ENCODE measurements at places on chromosomes 3 and 15.
A peak's percentile ranks its signal among the peaks of the same experiment; 100 is the strongest.

DNA sequence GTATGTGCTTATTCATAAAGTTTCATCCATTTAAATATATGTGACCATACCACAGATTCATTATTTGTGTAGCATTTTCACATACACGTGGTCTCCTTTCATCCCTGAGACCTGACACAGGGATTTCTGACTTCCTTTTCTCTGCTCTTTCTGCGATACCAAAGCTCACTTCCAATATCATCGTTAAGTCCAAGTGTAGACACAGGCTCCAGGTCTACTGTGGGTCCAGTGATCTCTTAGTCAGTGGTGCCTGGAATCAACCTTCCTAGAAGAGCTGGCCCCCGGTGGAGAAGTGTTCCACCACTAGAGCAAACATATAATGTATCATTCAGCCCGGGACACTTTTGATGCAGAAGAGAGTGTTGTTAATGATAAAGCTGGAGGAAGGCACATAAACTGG lies 72.4 kb downstream of the LDHAL6B start:
- DNase-seq = no peak

DNA sequence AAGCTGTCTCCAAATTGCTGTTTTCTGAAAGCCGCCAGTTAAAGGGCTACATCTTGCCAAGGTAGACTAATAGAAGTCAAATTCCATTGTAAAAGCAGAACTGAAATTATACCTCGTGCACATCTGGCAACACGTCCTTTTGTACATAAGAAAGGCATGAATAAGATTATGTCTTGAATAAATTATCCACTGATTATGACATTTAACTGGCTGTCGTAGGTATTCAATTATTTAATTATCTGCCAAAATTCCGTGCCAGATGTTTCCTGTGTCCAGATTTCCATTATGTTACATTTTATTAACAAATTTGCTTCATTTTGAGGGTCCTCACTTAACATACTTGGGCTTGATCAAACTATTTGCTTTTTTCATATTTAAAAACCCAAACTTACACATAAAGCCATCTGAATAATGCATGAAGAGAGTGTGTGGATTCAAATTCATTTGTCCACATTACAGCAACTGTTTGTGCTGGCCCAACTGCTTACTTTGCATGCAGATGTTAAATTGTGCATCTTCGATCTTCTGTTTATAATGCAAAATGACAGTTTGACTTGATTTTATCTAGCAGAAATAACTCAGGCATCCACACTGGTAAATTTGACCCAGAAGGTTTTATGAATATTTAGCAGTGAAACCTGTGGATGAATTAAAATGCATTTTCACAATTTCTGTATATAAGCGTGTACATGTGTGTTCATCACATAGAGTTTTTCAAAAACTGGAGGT lies 701.5 kb downstream of the ZNF385D start:
- DNase-seq = no peak

DNA sequence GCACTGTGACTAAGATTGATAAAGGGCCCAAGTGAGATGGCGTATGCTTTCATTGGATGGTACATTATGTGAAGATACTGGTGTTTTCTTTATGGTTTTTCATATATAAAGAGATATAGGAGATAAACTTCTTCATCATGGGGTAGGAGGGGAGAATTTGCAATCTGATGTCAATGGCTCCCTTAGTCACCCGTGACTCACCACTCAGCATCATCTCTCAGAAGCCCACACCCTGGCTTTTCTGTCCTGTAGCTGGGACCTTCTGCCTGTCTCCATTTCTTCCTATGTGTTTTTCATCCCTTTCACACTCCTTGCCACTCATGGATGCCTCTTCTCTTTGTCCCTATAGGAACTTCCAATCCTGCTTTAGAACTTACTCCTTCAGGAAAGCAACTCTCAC lies 114.3 kb upstream of the SEMA6D start:
- DNase-seq = no peak

GRCh38 chr15:74144153-74144775 lies 13.9 kb downstream of the ISLR2 start:
- DNase-seq = no peak

DNA sequence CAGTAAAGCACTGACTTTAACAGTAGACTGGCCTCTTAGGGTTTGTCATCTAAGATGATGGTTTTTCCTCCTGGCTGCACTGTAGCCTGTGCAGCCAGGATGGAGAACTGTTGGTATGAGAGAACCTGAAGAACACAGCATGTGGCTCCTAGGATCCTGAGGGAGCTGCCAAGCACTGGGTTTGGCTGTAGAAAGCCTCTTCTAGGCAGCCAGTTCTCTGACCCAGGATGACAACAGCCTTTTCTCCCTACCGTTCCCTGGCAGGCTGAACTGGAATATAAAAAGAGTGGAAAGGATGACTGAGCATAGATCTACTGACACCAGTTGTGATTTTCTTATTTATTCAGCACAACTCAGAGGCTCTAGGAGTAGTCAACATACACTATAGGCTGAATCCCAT lies 34.3 kb upstream of the MANF start:
- DNase-seq = no peak

DNA sequence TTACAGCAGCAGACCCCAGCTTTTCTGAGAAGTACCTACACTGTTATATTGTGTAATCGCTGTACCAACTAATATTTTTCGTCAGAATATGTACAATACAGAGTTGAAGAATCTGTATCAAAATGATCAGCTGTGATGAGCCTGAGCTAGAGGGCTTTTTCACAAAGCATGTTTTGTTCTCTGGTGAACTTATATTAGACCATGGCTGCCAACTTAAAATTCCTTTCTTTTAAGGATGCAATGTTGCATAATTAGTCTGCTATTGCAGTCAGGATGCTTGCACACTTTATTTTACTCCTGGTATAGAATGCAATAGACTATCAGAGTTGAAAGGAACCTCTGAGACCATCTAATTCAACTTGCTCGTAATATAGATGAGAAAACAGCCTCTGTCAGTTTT lies 127.8 kb downstream of the RBMS3 start:
- DNase-seq = no peak

DNA sequence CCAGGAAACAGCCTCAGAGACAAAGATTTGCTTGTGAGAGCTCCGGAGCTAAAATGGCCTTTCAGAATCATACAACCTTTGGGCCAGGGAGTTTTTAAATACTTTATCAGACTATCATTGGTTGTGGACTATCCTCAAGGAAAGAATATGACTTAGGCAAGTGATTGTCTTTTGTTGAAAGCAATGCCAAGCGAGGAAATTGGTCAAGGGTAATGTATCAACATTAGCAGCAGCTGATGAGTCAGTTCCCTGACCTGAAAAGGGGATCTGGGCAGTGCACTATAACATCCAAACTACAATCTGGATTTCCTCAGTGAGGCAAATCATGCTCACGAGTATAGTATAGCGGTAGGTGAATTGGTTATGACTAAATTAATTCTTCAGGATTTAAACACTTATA lies 303.6 kb downstream of the LSAMP start:
- no peak for DNase-seq

DNA sequence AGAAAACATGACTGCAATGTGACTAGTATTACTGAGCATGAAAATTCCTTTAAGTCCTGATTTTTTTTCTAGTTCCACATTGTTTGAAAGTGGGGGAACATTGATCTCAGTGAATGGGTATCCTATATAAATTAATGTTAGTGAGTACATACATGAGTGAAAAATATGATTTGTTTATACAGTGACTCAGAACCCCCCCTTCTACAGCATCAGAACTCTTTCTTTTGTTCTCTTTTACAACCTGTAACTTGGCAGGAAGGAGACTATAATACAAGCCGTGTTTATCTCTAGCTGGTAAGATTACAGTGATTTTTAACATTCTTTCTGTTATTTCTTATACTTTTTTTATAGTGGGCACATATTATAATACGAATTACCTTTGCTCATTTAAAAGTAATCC lies 384.7 kb downstream of the PDCD6IP start:
- no peak for DNase-seq

- no peak for DNase-seq
Observed at GRCh38 chr15:75591655-75592364, 12.7 kb upstream of the PTPN9 start.

- DNase-seq = no peak
Observed at GRCh38 chr3:62918131-62918530, 42.9 kb upstream of the CADPS start.

- no peak for DNase-seq
Observed at GRCh38 chr3:9147896-9148266, 101.6 kb downstream of the SRGAP3 start.

DNA sequence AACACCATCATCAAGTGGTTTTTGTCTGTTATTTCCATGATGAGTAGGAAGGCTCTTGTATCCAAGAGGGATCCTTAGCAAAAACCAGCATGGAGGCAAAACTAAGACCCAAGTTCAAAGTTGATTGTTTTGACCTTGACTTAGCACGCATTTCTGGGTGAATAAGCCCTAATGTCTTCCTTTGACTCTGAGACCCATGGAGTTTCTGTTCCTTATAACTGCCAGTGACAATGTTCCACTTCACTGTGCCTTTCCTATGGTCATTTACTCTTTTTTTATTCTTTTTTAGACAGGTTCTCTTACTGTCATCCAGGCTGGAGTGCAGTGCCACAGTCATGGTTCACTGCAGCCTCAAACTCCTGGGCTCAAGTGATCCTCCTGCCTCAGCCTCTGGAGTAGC lies 118.2 kb upstream of the MRPL3 start:
- no peak for DNase-seq

- no peak for DNase-seq
Observed at GRCh38 chr15:79076661-79077060, 13.9 kb downstream of the RASGRF1 start.

DNA sequence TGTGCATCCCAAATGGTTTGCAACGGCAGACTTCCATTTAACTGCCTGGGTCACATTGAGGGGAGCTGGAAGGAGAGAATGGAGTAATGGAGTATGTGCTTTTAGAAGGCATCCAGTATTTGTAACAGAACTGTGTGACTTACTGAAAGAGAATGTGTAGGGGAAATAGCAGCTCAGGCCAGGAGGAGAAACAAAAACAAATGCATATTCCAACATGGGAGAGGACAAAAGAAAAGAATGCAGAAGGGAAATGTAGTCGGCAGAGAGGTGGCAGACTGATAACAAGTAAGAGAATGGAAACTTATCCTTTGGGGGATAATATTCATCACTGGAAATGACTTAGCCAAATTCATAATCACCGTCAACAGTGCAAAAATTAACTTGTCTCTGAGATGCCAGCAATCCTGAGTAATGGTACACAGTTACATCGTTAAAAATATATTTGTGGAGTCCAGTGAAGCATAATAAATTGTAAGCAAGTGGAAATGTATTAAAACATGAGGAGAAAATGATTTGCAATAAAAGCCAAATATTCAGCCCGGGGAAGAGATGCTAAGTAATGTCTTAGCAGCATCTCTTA lies 294.9 kb upstream of the SGO1 start:
- DNase-seq = no peak

DNA sequence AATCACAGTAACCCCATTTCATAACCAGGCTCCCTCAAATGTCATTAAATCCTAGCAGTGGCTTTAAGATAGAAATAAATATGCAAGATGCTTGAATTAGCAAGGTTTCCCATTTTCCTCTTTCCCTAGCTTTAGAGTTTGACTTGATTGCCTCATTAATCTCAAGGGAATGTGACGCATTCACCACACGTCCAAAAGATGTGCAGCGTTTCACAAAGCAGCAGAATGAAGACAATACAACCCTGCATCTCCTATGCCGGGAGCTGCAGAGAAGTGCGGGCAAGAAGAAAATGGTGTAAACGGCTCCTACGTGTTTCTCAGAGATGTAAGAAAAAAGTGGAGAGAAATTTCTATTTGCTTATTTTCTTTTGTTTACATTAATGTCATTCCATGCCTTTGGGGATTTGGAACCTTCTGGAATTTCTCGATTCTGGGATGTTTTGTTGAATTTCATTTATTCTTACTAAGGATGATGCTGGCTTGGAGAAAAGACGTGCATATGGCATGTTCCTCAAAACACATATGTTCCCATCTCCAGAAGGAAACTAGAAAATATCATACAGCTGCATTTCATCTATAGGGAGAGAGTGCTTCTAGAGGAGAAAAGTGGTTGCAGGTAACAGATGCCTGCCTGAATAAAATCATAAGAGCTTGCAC lies 27.8 kb upstream of the FRMD4B start:
- no peak for DNase-seq

DNA sequence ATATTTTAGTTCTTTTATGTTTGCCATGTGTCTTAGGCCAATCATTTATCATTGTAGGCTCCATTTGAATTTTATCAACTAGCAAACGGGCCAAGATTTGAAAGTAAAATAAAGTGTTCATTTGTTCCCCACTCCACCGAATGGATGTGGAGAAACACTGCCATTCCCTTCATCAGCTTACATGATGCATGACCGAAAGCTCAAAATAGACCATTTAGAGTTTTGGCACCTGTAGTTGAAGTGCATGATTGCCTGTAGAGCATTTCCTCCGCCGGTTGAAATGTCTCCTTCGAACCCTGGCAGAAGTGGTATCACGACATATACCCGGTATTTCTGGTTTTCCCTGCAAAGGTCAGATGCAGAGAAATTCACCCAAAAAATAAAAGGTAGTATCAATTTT lies 165.6 kb downstream of the PLD1 start:
- no peak for DNase-seq

GRCh38 chr3:144264794-144265193 lies 293.2 kb downstream of the DIPK2A start:
- no peak for DNase-seq

DNA sequence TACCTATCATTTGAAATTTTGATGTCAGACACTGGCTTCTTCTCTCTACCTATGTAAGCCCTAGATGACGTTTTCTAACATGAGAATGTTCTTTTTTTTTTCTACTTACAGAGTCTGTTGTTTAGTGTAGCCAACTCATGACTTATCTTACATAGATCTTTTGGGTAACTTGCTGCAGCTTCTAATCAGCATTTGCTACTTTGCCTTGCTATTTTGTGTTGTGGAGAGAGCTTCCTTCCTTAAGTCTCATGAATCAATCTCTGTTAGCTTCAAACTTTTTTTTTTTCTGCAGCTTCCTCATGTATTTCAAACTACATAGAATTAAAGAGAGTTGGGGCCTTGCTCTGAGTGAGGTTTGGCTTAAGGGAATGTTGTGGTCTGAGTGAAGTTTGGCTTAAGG lies 568.7 kb upstream of the BCHE start:
- DNase-seq = no peak

- DNase-seq = no peak
Observed at GRCh38 chr15:100944244-100944895, 25.2 kb downstream of the LRRK1 start.

GRCh38 chr3:84108442-84108971 lies 850.3 kb upstream of the CADM2 start:
- DNase-seq = no peak

DNA sequence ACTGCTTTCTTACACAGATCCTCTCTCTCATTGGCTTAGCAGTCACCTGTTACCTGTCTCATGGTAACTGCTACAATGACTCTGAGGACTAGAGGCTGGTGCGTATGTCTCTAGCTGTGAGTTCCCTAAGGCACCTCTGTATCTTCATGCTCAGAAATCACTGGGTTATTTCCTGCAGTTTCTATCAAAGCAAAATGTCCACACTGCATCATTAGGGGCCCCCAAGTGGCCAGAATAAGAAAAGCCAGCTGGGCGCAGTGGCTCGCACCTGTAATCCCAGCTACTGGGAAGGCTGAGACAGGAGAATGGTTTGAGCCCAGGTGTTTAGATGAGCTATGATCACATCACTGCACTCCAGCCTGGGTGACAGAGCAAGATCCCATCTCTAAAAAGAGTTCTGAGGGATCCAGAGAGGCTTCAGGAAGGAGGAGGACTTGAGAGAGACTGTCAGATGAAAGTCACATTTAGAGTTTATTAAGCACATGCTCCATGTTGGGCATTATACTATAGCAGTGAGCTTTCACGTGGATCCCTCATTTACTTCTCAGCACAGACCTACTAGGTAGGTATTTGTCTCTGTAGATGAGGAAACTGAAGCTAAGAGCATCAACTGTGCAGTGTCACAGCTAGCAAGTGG lies 2.3 kb upstream of the VPS18 start:
- peak; percentile 69 for DNase-seq

Data from inflammatory macrophage treated with lipopolysaccharide for 1 hour (primary cell).